ENCODE measurements at places on chromosomes 2 and 18.
A peak's percentile ranks its signal among the peaks of the same experiment; 100 is the strongest.

DNA sequence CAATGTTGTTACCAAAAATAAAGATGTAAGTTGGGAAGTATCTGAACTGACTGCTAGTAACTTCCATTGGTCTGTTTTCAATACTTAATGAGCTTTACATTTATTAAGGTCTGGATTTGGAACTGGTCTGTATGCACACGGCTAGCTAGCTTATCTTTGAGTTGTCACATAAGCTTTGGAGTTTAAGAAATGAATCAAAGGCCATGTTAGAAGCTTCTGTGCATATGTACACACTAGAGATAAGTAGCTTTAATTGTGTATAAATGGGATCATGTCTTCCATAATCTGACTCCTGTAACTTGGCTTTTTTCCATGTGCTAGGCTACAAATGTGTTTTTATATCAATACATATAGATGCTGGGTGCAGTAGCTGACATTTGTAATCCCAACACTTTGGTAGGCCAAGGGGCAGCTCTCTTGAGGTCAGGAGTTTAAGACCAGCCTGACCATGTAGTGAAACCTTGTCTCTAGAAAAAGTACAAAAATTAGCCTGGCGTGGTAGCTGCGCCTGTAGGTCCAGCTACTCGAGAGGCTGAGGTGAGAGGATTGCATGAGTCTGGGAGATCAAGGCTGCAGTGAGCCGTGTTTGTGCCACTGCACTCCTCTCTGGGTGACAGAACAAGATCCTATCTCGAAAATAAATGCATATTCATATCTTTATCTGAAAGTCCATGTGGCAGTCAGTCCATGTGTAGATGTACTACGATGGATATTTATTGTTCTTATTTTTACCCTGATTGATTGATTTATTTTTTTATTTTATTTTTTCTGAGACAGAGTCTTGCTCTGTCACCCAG, 27.2 kb downstream of the ATIC start:
- no peak for DNase-seq

GRCh38 chr2:237867465-237867864, 8.0 kb downstream of the RAMP1 start:
- no peak for DNase-seq

DNA sequence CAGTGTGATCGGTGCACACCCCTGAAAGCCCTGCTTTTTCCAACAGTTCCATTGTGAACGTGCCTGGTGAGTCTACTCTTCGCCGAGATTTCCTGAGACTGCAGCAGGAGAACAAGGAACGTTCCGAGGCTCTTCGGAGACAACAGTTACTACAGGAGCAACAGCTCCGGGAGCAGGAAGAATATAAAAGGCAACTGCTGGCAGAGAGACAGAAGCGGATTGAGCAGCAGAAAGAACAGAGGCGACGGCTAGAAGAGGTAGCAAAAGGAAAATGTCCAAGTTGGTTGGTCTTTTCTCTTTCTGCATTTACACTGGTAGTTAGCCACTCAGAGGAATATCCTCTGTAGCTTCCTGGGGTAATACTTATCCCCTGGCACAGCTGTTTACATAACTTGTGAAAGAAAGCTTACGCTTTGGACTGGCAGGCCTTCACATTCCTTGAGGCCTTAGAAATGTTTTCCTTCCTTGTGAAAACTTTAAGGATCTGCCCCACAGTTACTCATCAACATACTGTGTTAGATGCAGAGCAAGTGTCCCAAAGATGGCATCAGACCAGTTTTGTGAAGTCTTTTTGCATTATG, 146.6 kb downstream of the MAP4K4 start:
- peak; percentile 92 for DNase-seq

- no peak for DNase-seq
Measured at GRCh38 chr18:63142594-63143225, 176.9 kb downstream of the BCL2 start.

DNA sequence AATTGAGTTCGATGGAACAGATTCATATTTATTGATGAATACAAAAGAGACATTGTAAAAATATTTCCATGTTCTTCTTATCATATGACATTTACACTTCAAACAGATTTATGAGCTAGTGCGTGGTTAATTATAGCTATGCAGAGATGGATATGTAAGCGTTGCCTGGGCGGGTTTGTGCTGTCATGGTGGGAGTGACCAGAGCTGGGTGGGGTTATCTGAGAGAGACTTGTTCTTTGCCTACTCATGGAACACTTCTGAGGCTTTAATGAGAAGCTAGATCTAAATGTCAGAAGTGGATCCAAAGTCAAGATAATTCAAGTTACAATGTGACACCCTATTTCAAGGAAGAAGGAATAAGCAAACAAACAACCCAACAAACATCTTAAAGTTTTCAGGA, 162.3 kb upstream of the ZEB2 start:
- no peak for DNase-seq
